ENCODE measurements at places on chromosomes 4 and X.

- no peak for DNase-seq
Measured at GRCh38 chrX:128901018-128901417, 622.3 kb downstream of the SMARCA1 start.

GRCh38 chr4:139943277-139943676, 210.7 kb downstream of the MAML3 start:
- DNase-seq = no peak

DNA sequence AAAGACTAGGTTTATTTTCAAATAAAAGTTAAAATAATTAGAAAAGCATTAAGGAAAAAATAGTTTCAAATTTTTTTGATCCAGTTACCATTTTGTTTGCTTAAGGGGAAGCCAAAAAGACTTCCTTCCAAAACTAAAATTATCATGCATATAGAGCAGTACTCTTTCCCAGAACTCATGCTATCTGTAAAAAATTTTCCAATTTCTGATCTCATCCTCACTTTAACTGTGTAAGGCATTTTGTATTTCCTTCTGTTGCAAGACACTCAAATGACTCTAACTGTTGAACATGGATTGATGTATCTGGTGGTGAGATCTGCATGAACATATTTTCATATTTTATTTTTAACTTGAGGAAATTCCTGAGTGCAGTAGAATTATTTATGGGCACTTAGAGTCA, 150.1 kb downstream of the ADAM29 start:
- DNase-seq = no peak

- DNase-seq = no peak
Measured at GRCh38 chr4:13542577-13543031, 1.7 kb downstream of the NKX3-2 start.

GRCh38 chr4:127656047-127656680, 23.4 kb downstream of the INTU start:
- no peak for DNase-seq

DNA sequence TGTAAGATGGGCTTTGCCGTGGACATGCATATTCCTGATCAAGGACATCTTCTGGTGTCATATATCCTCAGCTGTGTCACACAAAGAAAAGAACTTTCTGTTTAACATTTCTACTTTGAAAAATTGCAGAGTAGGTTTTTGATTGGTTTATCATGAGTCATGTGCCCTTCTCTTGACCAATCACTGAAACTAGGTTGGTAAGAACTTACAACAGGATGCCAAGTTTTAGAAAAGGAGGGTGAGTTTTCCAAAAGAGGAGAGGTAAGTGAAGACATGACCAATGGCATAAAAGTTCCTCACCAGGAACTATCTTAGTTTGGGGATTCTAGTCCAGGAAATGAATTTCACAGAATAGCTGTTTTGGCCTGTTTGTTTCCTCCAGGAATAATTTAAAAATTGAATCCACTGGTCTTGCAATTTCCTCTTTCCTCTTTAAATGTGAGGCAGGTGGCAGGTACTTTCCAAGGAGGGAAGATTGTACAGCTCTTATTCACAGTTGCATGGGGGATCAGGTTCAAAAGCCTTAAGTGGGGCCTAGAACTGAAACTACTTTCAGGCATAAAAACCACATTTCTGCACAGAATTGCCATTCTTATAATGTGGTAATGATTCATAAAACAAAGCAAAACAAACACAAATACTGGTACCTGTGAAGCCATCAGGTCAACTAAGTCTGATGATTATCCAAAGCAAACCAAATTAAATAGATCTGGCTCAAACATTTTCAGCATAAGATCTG, 1114.5 kb upstream of the LCORL start:
- no peak for DNase-seq

- peak; percentile 53 for DNase-seq
Measured at GRCh38 chrX:34404386-34405070, 252.6 kb downstream of the TMEM47 start.

GRCh38 chrX:26672571-26672970, 456.6 kb downstream of the MAGEB5 start:
- peak; percentile 13 for DNase-seq

All from brain microvascular endothelial cell (primary cell).